ENCODE measurements at places on chromosomes 1 and 21.

DNA sequence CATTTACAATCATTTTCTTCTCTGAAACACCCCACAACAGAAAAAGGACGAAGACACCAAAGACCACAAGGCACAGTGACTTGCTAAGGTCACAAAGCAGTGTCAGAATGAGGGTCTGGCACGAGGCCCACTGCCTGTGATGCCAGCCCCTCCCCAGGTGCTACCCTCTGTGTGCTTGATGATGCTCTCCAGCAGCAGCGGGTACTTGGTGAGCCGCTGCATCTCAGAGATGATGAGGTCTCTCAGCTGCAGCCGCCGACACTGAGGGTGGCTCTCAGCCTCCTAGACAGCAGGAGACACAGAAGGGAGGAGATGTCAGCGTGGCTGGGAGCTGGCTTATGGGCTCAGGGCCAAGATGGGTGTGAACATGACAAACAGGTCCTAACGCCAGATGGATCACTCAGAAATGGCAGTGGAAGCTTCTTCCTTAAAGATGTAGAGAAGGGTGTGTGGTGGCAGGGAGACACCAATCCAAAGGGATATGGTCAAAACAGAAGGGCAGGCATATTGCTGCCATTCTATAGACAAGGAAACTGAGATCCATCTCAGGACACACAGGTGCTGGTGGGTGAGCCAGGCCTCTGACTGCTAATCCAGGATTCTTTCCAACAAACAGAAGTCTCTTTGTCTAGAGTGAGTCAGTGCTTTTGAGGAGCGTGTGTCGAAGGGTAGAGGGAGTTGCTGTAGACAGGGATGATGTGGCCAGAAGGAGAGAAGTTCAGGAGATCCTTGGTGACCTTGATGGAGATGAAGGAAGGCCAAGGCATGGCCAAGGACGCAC, 25.6 kb downstream of the LRRC71 start:
- DNase-seq = no peak

DNA sequence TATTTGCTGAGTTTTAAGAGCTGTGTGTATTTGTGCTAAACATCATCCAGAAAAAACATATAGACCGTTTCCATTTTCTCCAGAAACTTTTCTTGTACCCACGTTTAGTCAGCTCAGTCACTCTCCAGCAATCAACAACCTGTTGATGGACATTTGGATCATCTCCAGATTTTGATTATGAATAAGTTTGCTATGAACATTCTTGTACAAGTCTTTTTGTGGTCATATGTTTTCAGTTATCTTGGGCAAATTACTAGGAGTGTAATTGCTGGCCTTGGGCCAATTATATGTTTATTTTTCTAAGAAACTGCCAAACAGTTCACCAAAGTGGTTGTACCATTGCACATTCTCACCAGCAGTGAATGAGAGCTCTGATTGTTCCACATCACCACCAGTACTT, 221.8 kb downstream of the CENPF start:
- peak; percentile 58 for DNase-seq

DNA sequence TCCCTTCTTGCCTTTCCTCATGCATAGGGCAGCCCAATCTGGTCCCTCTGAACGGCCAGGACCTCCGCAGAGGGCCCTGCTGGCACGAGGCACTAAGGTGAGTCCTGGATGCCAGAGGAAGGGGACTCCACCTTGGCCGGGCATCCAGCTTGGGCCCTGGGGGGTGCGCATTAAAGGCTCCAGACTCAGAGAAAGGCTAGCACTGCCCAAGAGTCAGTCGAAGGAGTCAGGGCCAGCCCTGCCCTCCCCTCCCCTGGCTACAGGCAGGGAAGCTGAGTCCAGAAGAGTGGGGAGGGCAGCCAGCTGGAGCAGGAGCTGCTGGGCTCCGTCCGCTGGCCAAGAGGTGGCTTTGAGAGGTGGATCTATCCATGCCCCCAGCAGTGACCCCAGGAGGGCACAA, 2.8 kb upstream of the EFNA4 start:
- DNase-seq = no peak

- no peak for DNase-seq
These were observed 23.8 kb downstream of the PTTG1IP start for GRCh38 chr21:44849616-44850130.

- no peak for DNase-seq
These were observed 62.9 kb downstream of the CLSTN1 start for GRCh38 chr1:9760824-9761223.

DNA sequence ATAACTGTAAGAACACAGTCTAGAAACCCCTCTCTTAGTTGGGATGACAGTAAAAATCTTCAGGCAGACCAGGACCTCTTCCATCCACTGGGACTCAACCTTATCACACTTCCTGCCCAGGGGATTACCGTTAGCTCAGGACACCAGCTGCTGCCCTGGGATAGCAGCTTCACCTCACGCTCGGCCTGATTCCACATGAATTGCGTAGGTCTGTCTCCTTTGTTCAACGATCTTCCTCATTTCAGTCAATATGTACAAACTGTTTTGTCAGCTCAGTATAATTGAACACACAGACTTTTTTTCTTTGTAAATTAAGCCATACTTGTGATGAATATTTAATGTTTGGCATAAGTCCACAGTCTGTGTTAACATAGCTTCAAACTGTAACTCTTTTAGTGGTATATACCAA, 290.4 kb downstream of the GRIK1 start:
- DNase-seq = no peak

GRCh38 chr1:178397678-178398077, 99.1 kb downstream of the CLEC20A start:
- DNase-seq = peak; percentile 51

DNA sequence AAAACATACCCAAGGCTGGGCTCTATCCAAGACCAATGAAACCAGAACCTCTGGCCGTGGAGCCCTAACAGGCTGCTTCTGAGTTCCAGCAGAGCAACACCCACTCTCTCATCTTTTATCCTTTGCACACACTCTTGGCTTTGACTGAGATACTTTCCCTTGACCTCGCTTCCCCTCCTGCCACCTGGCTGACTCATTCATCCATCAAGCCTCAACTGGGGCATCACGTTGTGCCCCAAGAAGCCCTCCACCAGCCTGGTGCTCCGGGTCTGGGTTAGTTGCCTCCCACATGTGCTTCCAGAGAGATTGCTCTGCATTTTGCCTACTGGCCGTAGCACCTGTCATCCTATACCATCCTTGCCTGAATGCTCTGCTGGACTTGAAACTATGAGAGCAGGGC, 34.5 kb upstream of the SERBP1 start:
- no peak for DNase-seq

DNA sequence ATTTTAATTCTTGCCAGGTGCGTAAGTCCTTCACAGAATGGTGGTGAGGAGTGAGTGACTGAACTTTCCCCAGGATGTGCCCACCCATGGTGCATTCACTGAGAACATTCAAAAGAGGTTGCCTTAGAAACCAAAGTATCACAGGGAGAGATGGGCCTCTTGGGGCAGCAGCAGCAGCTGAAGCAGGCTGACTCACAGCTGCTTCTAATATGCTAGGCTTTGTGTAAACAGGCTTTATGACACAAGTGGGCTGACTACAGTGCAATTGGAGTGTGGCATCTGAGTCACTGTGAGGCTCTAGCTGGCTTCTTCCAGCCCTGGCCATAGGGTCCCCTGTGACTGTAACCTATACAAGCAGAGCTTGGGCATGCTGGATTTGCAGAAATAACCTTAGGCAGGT, 12.6 kb downstream of the PIGP start:
- peak; percentile 97 for DNase-seq

GRCh38 chr1:1776672-1777582, 1.3 kb downstream of the NADK start:
- DNase-seq = no peak

DNA sequence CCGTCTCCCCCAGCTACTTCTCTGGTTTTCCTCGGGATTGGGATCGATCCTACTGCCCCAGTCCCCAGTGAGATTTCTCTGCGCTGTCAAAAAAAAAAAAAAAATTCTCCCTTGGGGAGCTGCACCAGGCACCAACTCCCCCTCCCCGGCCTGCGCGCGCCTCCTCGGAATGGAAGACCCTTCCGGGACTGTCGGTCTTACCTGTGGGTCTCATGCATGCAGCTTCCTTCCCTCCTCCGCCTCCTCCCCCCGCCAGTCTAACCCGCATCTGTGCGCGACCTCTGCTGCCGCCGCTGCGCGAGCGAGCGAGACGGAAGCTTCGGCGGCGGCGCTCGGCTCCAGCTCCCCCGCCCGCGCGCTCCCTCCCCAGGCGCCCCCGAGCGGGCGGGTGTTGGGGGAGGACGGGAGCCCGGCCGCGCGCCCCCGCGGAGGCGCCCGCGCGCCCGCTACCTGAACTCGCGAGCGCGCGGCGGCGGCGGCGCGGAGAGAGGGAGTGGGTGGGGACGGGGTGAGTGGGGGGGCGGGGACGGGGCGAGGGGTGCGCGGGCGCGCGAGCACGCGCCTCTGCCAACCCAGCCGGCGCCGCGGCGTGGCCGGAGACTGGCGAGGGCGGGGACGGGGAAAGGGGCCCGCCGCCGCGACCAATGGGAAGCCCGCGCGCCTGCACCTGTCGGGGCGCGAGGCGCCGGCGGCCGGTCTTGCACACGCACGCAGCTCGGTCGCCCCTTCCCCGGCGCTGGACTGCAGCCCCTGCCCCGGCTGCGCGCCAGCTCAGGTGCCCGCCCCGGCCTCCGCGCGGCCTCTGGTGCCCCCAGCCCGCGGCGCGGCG, at the start of gene SUSD4:
TSS of gene SUSD4 (minus strand) at position 321 of the 829 bp plus-strand sequence. CDS start 751 bp downstream, outside the sequence.
- peak; percentile 14 for DNase-seq

DNA sequence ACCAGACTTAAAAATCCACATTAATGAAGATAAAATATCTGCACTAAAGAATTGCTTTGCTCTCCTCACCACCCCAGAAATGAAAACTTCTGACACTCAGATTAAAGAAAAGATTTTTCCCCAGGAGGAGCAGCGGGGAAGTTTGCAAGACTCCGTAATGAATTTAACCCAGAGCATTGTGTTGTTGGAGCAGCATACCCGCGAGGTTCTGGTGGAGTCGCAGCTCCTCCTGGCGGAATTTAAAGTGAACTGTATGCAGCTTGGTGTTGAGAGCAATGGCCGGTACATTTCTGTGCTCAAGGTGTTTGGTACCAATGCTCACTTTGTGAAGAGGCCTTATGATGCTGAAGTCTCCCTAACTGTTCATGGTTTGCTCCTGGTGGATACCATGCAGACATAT, 46.4 kb downstream of the VPS13D start:
- no peak for DNase-seq

GRCh38 chr1:32334864-32335534, 1.0 kb downstream of the MARCKSL1 start:
- peak; percentile 49 for DNase-seq

- no peak for DNase-seq
These were observed 20.4 kb downstream of the SSX2IP start for GRCh38 chr1:84669831-84670230.

DNA sequence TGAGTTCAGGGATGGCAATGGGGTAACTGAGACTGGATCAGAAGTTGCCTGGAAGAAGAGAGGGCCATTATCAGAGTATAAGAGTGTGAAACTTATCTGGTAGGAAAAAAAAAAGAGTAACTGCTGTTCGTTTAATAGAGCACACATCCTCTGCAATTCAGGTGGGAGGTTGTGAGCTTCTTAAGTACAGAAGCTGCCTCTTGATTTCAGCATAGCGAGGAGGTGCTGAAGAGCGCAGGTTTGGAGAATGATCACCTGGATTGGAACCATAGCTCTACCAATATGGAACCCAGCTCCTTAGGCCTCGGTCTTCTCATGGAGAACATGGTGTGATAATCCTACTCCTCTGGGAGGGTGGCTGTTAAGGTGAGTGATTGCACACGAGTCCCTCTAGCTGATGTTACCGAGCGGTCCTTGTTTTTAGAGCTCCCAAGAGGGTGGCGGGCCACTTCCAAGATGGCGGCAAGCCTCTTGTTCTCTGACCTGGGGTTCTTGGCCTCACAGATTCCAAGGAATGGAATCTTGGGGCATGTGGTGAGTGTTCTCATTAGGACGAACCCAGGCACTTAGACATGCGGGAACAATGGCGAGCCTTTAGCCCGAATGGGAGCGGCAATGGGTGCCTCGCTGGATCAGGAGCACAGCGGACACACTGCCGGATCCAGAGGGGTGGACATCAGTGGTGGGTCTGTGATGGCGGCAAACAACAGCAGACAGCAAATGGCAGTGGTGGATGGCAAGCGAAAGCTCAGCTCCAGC, 3.3 kb upstream of the MX1 start:
- no peak for DNase-seq

DNA sequence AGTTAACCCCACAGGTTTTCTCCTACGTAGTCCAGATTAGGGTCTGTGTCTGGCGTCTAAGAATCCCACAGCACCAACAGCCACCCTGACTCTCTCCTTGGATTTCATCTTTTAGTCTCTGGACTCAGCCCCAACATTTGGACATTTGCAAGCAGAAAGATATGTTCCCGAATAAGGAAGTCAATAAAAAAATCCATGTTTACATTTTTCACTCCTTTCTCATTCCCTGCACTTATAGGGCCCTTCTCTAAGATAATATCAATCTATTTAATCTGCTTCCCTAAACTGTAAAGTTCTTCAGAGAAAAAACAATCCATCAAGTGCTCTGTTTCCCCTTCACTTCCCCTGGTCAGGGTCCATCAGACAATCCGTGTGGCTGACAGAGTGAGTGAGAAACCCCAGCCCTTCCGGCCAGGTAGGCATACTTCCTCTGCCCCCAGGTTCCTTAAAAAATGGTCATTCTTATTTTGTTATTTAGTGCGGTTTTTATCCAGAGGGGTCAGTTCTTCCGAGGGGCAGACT, 105.9 kb upstream of the CDC42BPA start:
- peak; percentile 14 for DNase-seq

- DNase-seq = peak; percentile 81
These were observed 85.9 kb upstream of the ADAM30 start for GRCh38 chr1:119981986-119982815.

DNA sequence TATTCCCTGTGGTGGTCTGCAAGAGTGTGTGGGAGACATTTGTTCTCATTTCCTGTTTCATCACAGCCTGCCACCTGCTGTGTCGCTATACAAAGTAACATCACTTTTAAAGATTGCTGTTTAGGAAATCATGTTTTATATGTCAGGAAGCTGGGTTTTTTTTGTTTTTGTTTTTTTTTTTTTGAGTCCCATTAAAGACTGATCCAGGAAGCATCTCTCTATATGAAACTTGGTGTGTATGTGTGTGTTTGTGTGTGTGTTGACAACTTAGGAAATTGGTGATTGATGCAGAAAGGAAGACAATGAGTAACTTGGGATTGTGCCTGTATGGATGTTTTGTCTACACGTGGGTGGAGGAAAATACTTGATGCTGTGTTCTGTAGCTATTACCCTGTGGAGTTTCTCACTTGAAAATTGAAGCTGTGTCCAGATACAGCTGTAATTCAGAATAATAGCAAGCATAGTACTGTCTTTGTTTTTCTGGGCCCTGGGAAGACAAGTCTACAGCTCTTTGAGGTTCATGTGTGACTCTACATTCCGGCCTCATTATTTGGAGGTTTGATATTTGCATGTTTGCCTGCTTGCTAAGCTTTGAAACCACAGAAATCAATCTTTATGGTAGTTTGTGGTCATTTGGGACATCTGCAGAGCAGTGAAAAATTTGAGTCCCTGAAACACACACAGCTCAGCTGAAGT, 47.9 kb downstream of the LAMC1 start:
- DNase-seq = peak; percentile 96

- DNase-seq = peak; percentile 69
These were observed 1047.6 kb upstream of the ADGRL4 start for GRCh38 chr1:80054129-80054528.

DNA sequence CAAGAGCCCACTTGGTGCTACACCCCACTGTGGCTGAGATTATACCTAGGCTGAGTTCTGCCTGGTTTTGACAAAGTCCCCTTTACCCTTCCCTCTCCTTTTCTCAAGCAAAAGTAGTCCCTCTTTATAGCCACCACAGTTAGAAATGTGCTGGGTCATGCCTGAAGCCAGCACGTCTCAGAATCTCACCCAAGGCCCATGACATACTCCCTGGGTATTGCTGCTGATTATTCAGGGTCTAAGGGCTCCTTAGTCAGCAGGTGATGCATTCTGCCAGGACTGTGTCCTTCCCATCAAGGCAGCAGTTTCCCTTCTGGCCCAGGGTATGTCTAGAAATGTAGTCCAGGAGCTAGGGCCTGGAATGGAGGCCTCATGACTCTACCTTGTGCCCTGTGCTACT, 67.3 kb upstream of the COX20 start:
- no peak for DNase-seq

Measured in M059J (cell line).